ENCODE measurements at places on chromosomes 1 and 21. TPM values are rescaled to one million over a fixed set of nuclear protein-coding genes. Genes with fewer than 3 reads are reported as not detected.

Gene DPYD
- 13.7 TPM for polyA plus RNA-seq

DNA sequence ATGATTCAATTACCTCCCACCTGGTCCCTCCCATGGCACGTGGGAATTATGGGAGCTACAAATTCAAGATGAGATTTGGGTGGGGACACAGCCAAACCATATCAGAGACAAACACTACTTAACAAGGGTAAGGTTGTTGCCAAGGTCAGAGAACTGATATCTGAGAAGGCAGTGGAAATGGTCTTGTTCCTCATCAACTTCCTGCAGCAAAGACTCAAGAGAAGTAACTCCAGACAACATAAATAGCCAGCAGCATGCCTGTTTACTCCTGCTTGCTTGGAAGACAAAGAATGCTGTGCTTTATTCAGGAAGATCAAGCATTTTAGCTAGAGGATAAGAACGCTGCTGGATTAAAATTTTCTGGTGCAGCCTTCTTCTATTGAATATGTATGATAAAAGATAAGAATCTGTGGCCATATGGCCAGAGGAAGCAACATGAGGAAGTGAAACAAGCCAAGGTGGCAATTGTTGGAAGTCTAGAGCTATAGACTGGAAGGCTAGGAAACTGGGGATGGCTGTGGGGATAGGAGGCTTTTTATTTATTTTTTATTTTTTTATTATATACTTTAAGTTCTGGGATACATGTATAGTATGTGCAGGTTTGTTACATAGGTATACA is 36.4 kb downstream of the DDAH1 start:
- DNase-seq: no peak

DNA sequence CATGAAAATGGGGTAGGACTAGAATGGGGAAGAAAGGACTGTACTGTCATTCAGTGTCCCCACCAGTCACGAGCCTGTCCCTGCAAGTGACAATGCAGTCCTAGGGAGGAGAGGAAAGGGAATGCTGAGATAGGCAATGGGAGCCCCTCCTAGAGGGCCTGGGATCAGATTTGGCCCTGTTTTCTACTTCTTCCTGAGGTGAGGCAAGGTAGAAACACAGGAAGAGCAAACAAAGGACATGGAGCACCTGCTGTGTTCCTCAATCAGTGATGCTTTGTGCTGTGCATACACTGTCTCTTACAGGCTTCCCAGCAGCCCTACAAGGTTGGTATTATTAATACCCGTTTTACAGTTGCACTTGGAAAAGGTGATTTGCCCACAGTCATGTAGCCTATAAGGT is 6.1 kb downstream of the FABP3 start:
- DNase-seq: no peak

GRCh38 chr21:29351691-29352090 is 53.0 kb downstream of the BACH1 start:
- DNase-seq: no peak

DNA sequence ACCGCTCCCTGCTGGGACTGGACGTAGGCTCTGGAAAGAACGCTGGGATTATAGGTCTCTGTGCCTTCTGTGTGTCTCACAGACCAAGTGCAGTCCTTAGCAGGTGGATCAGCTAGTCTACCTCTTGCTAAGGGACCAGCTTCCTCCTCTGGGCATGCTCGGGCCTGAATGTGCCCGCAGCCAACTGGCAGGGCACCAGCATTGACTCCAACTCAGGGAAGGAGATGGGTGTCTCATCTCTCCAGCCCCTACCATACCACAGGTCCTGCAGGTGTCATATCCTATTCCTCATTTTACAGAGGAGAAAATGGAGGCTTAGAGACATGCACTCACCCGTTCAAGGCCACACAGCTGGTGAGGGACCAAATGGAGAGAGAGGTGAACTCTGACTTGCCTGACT is 340.2 kb downstream of the PTPRU start:
- no peak for DNase-seq

- no peak for DNase-seq
Observed at GRCh38 chr1:209736490-209737117, 19.2 kb upstream of the TRAF3IP3 start.

- DNase-seq: no peak
Observed at GRCh38 chr1:66452162-66452561, 81.8 kb upstream of the SGIP1 start.

DNA sequence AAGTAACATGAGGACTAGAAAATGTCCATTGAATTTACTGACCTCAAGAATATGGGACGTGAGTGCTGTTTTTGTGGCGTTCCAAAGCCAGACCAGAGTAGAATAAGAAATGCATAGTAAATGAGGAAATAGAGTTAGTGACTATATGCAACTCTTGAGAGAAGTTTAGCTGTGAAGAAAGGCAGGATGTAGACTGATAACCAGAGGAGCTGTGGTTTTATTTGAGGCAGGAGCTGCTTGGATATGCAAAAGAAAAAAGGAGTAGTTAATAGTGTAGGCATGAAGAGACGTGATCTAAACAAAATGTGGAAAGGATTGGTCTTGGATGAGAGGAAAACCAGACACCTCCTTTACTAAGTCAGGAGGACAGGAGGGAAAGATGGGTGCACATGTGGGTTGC is 28.2 kb downstream of the DNAH14 start:
- no peak for DNase-seq
